ENCODE measurements at places on chromosomes 1 and 21.

DNA sequence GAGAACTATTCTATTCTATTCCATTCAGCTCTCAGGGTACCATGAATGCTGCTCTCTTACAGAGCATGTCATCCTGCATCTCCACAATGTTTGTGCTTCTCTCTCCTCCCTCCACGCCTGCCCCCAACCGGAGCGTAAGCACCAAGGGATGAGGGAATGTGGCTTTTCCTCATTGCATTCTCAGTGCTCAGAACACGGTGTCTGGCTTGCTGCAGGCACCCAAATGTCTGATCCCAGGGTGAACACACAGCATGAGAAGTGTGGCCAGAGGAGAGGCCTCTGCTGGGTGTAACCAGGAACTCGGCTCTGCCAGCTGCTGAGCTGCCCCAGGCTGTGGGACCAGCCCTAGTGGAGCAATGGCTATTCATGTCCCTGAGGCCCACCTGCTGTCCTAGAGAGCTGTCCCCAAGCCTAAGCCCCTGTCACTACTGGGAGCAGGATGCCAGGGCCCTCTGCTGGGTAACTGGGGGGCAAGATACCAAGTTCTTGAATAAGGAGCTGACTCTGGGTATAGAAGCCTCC is 38.3 kb downstream of the OLFML2B start:
- DNase-seq = no peak

GRCh38 chr1:153364766-153365666 is 7.4 kb downstream of the S100A9 start:
- DNase-seq = no peak

DNA sequence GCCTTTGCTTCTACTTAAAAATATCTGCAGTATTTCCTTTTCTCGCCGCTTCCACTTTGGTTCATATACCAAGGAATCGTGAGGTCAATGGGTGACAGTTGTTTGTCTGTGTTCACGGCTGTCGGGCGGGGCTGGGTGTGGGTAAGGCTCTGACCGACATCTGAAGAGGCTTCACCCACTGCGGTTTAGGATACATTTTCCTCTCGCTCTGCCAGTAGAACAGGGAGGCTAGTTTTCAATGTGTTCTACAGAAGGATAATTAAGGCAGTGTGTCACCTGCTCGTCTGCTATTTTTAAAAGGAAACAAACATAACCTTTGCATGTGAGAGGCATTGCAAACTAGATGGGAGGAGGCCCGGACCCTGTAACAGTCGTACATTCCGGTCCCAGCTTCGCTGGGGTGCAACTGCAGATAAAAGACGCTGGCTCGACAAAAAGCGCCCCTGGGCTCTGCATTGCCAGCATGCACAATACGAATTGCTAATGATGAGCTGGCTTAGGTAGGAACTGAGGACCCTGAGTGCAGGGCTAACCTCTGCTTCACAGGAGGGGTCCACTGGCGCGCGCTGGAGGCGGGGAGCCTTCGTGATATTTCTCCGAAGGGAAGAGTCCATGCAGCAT is 8.5 kb upstream of the ERG start:
- DNase-seq = no peak

DNA sequence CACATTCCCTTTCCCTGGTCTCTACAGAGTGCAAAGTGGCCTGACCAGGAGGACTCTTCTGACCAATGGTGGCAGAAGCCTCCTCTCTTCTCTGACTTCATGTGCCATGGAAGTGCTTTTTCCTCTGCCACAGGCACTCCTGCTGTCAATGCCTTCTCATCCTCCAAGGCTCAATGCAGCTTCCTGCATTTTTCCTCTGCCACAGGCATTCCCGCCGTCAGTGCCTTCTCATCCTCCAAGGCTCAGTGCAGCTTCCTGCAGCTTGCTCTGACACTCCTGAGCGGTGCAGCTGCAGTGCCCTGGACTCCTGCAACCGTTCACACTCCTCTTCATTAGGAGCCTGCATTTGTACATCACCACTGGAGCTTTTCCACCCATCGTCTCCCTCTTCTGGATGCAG is 4.7 kb upstream of the ADARB1 start:
- DNase-seq = no peak

DNA sequence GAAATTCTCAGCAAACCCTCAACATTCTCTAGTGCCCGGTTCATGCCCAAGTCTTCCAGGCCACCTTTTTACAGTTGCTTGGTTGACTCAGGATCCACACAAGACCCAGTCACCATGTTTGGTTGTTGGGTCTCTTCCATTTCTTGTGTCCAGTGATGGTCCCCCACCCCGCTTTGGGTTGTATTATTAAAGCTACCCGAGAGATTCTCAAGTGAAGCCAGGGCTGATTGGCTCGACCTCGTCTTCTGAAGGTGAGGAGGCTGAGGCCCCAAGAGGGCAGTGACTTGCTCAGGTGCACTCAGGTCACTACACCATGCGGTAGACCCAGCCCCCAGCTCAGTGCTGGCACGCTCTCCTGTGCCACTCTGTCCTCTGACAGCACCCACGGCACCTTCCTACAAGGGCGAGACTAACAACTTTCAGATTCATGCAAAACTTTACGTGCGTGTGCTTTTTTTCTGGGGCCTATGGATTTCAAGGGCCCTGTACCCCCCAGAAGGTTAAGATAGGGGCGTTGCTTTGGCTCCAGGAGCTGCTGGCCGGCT is 50.3 kb downstream of the CAPN9 start:
- no peak for DNase-seq

- DNase-seq = no peak
These were observed 13.5 kb downstream of the LDLRAP1 start for GRCh38 chr1:25556791-25557476.

- DNase-seq = no peak
These were observed 5.5 kb upstream of the PROX1 start for GRCh38 chr1:213982289-213982671.

DNA sequence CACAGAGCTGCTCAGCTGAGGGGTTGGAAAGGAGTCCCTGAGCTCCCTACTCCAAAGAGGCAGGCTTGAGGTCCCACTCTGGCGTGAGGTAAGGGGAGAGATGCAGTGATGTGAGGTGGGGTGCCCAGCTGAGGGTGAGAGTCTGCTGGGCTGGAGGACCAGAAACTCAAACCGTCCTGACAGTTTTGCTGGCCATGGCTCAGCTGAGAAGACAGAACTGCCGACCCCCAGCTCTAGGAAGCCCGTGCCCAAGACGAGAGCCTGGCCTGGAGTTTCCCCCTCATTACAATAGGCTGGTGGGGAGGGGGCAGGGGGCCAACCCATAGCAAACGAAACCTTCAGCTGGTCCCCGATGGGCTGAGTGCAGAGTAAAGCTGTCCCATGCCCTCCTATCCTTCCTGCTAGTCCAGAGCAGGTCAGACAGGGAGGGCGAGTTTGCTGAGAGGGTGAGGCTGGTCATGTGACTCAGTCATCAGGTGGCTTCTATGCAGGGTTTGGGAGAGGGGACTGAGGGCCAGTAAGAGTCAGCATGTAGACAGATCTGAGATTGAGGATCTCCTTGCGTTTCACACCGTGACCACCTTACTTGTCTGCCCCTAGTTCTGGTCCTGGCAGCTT is 129.3 kb downstream of the PRDM2 start:
- no peak for DNase-seq

DNA sequence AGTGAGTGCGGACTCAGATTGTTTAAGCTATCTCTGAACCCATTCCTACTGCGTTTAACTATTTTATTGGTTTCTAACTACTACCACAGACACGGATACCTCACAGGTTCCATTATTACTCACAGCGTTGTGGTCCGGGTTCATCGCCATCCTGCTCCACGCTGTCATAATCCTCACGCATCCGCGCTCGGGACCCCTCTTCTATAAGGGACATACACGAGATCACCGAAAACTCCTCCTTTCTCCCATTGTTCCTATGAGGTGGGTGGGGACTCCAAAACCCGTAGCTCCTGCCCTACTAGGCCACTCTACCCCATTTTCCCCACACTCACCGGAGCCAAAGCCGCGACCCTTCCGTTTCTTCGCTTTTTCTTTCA is 610 bp downstream of the RBM8A start:
- DNase-seq = no peak

GRCh38 chr1:69693921-69694675 is 126.4 kb downstream of the LRRC7 start:
- no peak for DNase-seq

DNA sequence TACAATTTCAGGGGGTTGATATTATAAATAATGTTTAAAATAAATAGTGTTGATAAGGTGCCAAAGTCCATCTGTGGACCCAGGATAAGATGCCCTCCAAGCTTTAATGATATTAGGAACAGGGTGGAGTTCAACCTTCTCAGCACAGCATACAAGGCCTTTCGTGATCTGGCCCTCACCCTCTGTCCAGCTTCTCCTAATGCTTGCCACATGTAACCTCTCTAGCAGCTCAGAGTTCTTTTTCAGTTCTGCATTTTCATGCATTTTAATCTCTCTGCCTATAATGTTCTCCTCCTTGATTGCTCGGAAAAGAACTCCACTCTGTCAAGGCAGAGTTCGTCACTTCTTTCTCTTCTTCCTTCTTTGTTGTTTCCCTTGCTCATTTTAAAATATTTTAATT is 21.4 kb upstream of the SMAP2 start:
- no peak for DNase-seq

- no peak for DNase-seq
These were observed 138.5 kb downstream of the CLIC6 start for GRCh38 chr21:34807146-34807880.

GRCh38 chr1:188986745-188987417 is 1490.8 kb downstream of the BRINP3 start:
- no peak for DNase-seq

DNA sequence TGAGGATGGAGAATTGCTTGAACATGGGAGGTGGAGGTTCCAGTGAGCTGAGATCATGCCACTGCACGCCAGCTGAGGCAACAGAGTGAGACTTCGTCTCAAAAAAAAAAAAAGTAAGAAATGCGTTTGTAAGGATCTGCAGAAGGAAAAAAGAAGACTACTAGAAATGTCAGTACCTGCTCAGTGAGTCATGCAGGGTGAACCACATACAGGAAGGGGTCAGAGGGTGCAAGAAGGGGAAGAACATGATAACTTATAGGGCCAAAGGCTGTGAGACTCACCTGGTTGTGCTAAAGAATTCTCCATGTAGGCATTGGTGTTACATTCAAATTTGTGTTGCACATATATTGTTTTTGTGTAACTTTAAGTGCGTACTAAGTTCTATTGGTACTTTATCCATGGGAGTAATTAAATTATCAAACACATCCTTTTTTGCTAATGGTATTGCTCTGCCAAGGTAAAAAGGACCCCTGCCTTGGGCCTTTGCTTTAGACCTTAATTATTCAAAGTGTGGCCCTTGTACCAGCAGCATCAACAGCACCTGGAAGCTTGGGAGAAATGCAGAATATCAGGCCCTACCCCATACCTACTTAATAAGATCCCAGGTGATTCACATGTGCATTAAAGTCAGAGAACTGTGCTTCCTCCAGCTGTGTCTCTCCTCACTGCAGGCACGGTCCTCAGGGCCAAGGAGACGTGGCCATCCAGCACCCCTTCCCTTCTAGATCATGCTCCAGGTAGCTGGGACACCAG is 96.4 kb upstream of the PPP2R5A start:
- DNase-seq = no peak
